ENCODE measurements at places on chromosomes 12 and 14.

DNA sequence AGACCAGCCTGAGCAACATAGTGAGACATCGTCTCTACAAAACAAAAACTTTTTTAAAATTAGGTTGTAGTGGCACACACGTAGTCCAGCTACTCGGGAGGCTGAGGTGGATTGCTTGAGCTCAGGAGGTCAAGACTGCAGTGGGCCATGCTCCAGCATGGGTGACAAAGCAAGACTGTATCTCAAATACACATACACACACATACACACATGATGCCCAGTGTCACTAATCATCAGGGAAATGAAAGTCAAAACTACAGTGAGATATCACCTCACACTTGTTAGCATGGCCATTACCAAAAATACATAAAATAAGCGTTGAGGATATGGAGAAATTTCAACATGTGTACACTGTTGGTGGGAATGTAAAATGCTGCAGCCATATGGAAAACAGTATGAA lies 33.2 kb upstream of the KICS2 start:
- H3K4me1 ChIP-seq = no peaks in the 10 kb centered on the region
- no peaks in the 10 kb centered on the region for H3K27me3 ChIP-seq
- ATAC-seq = no peak
- H3K4me3 ChIP-seq = no peak overlapping the region
- H3K27ac ChIP-seq = no peak overlapping the region

- H3K27me3 ChIP-seq = no peaks in the 10 kb centered on the region
- H3K4me3 ChIP-seq = no peak overlapping the region
- H3K36me3 ChIP-seq = no peaks in the 10 kb centered on the region
- peaks cover 37% of the 10 kb centered on the region for H3K4me1 ChIP-seq
- no peak overlapping the region for H3K27ac ChIP-seq
Measured at GRCh38 chr12:31570880-31571279, 20.1 kb downstream of the DENND5B start.

- no peak for ATAC-seq
- no peak overlapping the region for H3K27ac ChIP-seq
- H3K4me3 ChIP-seq = no peak overlapping the region
- no peaks in the 10 kb centered on the region for H3K36me3 ChIP-seq
- peaks cover 39% of the 10 kb centered on the region for H3K27me3 ChIP-seq
- no peaks in the 10 kb centered on the region for H3K4me1 ChIP-seq
Measured at GRCh38 chr14:100662879-100663760, 63.6 kb upstream of the DLK1 start.

DNA sequence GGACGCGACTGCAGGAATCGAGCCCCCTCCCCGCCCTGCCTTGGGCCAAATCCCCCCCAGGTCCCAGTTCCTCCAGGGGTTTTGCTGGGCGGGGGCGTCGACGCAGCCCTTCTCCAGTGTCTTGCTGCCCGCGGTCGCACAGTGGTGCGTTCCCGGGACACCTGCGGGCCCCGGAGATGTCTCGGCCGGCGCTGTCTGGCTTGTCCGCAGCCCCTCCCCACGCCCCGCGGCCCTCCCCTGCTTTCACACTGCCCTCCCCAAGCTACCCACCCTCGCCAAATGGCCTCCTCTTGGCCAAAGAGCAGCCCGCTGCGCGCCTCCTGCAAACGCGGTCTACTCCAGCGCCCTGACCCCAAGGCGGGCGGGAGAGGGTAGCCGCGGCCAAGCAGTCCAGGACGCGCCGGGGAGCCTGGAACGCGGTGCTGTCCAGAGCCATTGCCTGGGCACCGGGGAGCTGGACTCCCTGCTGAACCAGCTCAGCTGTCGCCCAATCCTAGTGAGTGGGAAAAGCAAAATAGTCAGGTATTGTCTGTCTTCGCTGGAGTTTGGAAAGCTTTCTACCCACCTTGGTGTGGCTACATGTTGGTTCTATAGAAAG lies 122.0 kb downstream of the AACS start:
- H3K4me1 ChIP-seq = peaks cover 46% of the 10 kb centered on the region
- H3K36me3 ChIP-seq = no peaks in the 10 kb centered on the region
- no peak for ATAC-seq
- no peak overlapping the region for H3K27ac ChIP-seq
- H3K4me3 ChIP-seq = peak overlapping the region; percentile 52

DNA sequence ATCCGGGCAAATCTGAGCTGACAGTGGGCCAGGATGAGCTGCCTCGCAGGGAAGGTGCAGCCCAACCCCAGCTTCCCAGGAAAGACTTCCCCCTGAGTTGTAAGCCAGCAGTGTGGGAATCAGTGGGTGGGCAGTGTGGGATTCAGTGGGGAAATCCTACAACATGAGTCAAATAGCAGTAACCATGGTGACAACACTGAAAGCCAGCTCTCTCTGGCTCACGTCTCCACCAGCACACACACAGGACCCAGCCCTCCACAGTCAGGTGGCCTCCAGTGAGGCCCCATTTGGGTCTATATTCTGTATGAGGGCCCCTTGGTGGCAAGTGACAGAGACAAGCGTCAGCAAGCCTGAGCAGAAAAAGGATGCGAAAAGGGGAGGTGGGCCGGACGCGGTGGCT lies 6.0 kb upstream of the LGALS3 start:
- H3K4me1 ChIP-seq = peaks cover 66% of the 10 kb centered on the region
- H3K27ac ChIP-seq = no peak overlapping the region
- ATAC-seq = peak; percentile 24
- no peaks in the 10 kb centered on the region for H3K27me3 ChIP-seq
- H3K4me3 ChIP-seq = no peak overlapping the region

- H3K27ac ChIP-seq = no peak overlapping the region
- H3K27me3 ChIP-seq = no peaks in the 10 kb centered on the region
- ATAC-seq = no peak
- no peaks in the 10 kb centered on the region for H3K36me3 ChIP-seq
- no peaks in the 10 kb centered on the region for H3K4me1 ChIP-seq
Measured at GRCh38 chr14:60590991-60591414, 58.3 kb downstream of the SIX1 start.

DNA sequence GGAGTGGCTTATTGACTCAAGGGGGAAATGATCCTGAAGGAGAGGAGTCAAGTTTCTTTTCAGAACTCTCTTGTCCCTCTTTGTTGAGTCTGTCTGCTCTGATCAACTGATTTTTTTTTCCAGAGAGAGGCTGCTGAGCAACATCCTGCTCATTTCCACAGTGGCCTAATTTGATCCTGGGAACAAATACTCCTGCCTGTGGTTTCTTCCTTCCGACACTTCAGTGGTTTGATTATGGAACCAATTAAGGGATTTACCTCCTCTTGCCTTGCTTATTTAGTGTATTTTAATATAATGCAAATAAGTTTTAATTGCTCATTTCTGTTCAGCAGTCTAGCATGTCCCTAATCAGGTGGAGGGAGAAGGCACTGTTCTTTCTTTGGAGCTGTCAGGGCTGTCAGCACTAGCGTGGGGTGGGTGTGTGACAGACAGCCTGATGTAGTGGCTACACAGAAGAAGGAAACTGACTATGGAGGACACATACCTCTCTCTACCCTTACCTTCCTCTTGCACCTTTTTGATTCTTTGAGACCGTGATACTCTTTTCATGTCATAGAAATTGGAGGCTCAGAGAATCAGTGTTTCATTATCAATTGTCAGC lies 344.9 kb upstream of the STXBP6 start:
- H3K27me3 ChIP-seq = no peaks in the 10 kb centered on the region
- ATAC-seq = no peak
- H3K27ac ChIP-seq = no peak overlapping the region
- no peak overlapping the region for H3K4me3 ChIP-seq

- no peak overlapping the region for H3K27ac ChIP-seq
- ATAC-seq = no peak
- no peaks in the 10 kb centered on the region for H3K36me3 ChIP-seq
- no peaks in the 10 kb centered on the region for H3K27me3 ChIP-seq
Measured at GRCh38 chr12:111650912-111651311, 34.8 kb downstream of the BRAP start.

GRCh38 chr12:92547906-92548305 lies 154.9 kb upstream of the PLEKHG7 start:
- no peak overlapping the region for H3K27ac ChIP-seq
- no peak for ATAC-seq
- H3K36me3 ChIP-seq = no peaks in the 10 kb centered on the region
- no peak overlapping the region for H3K4me3 ChIP-seq
- H3K4me1 ChIP-seq = no peaks in the 10 kb centered on the region
- no peaks in the 10 kb centered on the region for H3K27me3 ChIP-seq

DNA sequence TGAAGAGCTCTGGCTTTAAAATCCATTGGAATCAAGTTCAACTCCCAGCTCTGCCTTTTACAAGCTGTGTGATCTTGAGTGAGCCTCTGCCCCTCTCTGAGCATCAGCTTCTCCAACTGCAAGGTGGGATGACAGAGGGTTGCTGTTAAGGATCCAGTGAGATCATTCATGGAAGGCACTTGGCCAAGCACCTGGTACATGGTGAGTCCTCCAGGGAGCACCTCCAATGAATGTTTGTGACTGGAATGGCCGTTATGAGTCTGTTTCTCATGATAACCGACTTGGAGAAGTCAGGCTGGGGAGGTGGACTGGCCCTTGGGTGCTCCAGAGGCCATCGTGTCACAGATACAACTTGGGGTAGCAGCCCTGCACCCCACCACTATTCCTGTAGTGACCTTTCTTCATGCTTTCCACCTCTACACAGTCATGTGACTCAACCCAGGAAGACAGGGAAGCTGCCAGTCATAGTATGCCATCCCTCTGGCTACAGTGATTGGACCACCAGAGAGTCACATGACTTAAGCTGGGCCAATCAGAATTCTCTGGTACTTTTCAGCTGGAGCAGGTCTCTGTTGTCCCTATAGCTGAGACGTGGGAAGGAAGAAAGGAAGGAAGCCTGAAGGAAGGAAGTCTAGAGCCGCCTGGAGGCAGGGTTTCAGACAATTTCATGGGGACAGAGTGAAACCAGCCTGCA lies 146.5 kb upstream of the MYL2 start:
- ATAC-seq = no peak
- H3K36me3 ChIP-seq = no peaks in the 10 kb centered on the region
- no peak overlapping the region for H3K4me3 ChIP-seq
- no peaks in the 10 kb centered on the region for H3K4me1 ChIP-seq
- H3K27ac ChIP-seq = no peak overlapping the region

DNA sequence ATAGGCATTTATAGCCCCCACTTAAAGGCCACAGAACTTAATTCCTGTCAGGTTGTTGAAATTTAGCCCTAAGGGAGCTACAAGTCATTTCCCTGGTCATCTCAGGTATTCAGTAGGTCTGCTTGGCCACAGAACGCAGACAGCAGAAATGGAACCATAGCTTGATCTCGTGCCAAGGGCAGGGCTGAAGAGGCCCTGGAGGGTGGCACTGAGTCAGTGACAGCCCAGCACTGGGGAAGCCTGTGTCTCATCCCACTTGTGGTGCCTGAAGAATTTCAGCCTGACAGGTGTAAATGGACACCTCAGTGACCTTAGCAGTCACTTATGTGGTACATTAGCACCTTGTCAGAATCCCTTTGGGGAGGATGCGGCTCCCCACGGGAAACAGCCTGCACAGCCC lies 6.6 kb downstream of the PRKAB1 start:
- H3K4me1 ChIP-seq = no peaks in the 10 kb centered on the region
- peaks cover 3% of the 10 kb centered on the region for H3K36me3 ChIP-seq
- H3K27me3 ChIP-seq = no peaks in the 10 kb centered on the region
- no peak for ATAC-seq
- no peak overlapping the region for H3K4me3 ChIP-seq
- H3K27ac ChIP-seq = no peak overlapping the region

GRCh38 chr12:107402041-107403022 lies 283.3 kb upstream of the PWP1 start:
- no peaks in the 10 kb centered on the region for H3K4me1 ChIP-seq
- ATAC-seq = no peak
- no peaks in the 10 kb centered on the region for H3K36me3 ChIP-seq
- no peak overlapping the region for H3K27ac ChIP-seq
- no peak overlapping the region for H3K4me3 ChIP-seq

GRCh38 chr12:108495054-108495453 lies 20.0 kb upstream of the FICD start:
- H3K4me3 ChIP-seq = no peak overlapping the region
- peaks cover 61% of the 10 kb centered on the region for H3K27me3 ChIP-seq
- ATAC-seq = no peak
- no peak overlapping the region for H3K27ac ChIP-seq
- no peaks in the 10 kb centered on the region for H3K4me1 ChIP-seq
- H3K36me3 ChIP-seq = no peaks in the 10 kb centered on the region

GRCh38 chr14:62956413-62956812 lies 88.8 kb downstream of the KCNH5 start:
- ATAC-seq = no peak
- no peak overlapping the region for H3K27ac ChIP-seq
- H3K36me3 ChIP-seq = no peaks in the 10 kb centered on the region
- no peaks in the 10 kb centered on the region for H3K4me1 ChIP-seq
- H3K4me3 ChIP-seq = no peak overlapping the region
- no peaks in the 10 kb centered on the region for H3K27me3 ChIP-seq

- H3K4me3 ChIP-seq = no peak overlapping the region
- no peaks in the 10 kb centered on the region for H3K4me1 ChIP-seq
- no peak for ATAC-seq
- peaks cover 33% of the 10 kb centered on the region for H3K27me3 ChIP-seq
Measured at GRCh38 chr14:69532561-69533340, 41.9 kb downstream of the CCDC177 start.

- no peak overlapping the region for H3K4me3 ChIP-seq
- H3K27me3 ChIP-seq = no peaks in the 10 kb centered on the region
- ATAC-seq = peak; percentile 23
- H3K36me3 ChIP-seq = no peaks in the 10 kb centered on the region
Measured at GRCh38 chr14:50039734-50040400, 76.5 kb downstream of the VCPKMT start.

GRCh38 chr12:66144791-66145754 lies 14.5 kb upstream of the LLPH start:
- H3K27ac ChIP-seq = peak overlapping the region; percentile 25
- peaks cover 20% of the 10 kb centered on the region for H3K4me1 ChIP-seq
- no peaks in the 10 kb centered on the region for H3K36me3 ChIP-seq
- ATAC-seq = peak; percentile 89
- H3K4me3 ChIP-seq = no peak overlapping the region

GRCh38 chr14:50363714-50364111 lies 33.0 kb downstream of the CDKL1 start:
- no peaks in the 10 kb centered on the region for H3K36me3 ChIP-seq
- H3K27ac ChIP-seq = peak overlapping the region; percentile 49

- no peak for ATAC-seq
- H3K36me3 ChIP-seq = no peaks in the 10 kb centered on the region
- H3K27ac ChIP-seq = no peak overlapping the region
- H3K4me3 ChIP-seq = no peak overlapping the region
- no peaks in the 10 kb centered on the region for H3K27me3 ChIP-seq
Measured at GRCh38 chr12:39426636-39427240, 16.2 kb downstream of the KIF21A start.

GRCh38 chr14:97415907-97416306 lies 618.7 kb downstream of the VRK1 start:
- no peak for ATAC-seq
- no peaks in the 10 kb centered on the region for H3K36me3 ChIP-seq
- no peak overlapping the region for H3K27ac ChIP-seq
- H3K4me1 ChIP-seq = no peaks in the 10 kb centered on the region
- peaks cover 68% of the 10 kb centered on the region for H3K27me3 ChIP-seq

DNA sequence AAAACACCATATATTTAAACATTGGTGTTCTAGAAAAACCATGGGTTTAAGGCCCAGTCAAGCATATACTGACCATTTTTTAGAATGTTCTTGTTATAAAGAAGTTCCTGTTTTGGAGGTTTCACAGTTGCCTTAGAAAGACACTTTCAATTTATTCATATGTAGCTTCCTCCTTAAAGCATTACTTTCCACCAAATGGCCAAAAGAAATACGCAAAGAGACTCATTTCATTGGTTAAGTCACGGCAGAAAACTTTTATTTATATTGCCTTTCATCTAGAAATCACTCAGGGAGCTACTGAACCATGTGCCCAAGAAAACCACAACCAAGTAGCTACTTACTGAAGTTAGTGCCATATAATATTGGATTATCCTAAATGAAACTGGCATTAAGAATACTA lies 40.0 kb downstream of the MYBPC1 start:
- ATAC-seq = no peak
- no peak overlapping the region for H3K4me3 ChIP-seq
- peaks cover under 1% of the 10 kb centered on the region for H3K27me3 ChIP-seq
- no peak overlapping the region for H3K27ac ChIP-seq
- no peaks in the 10 kb centered on the region for H3K4me1 ChIP-seq
